Tibial nerve (tissue), 4 donors: ENCODE measurements at places on chromosomes 5 and 9. TPM values are rescaled to one million over a fixed set of nuclear protein-coding genes. Genes with fewer than 3 reads are reported as not detected.

ARL14EPL gene
- not detected for total RNA-seq

DOK3 gene
- total RNA-seq, result 11.1 TPM

WNT8A gene
- not detected for total RNA-seq

APC gene
- total RNA-seq, result 91.9 TPM

SLC25A51 gene
- total RNA-seq, result 24.9 TPM

LRRC8A gene
- total RNA-seq, result 94.7 TPM

PDCD1LG2 gene
- total RNA-seq, result 2.1 TPM

TAF7 gene
- 49.5 TPM for total RNA-seq

ADAMTSL2 gene
- total RNA-seq, result 11.1 TPM

TRAF1 gene
- 19.2 TPM for total RNA-seq

PGGT1B gene
- total RNA-seq, result 13.2 TPM

GFI1B gene
- not detected for total RNA-seq

MUSK gene
- total RNA-seq, result not detected

FOXB2 gene
- not detected for total RNA-seq

PALM2AKAP2 gene
- total RNA-seq, result 4.8 TPM

DNA sequence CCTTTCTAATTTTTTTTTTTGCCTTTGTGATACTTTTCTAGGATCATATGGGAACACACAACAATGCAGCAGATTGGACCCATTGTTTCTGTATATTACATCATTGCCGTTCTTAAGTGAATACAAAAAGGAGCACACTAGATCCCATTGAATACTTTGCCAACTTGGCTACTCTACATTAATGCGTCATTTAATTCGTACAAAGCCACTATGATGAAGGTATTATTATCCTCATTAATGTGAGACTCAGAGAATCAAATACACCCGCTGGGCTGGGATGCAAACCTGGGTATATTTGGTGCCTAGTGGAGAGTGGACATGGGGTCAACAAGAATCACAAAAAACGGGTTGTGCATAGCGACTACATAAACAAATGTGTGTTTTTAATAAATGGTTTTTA lies 31.9 kb downstream of the OR2K2 start:
- no peak for DNase-seq

DNA sequence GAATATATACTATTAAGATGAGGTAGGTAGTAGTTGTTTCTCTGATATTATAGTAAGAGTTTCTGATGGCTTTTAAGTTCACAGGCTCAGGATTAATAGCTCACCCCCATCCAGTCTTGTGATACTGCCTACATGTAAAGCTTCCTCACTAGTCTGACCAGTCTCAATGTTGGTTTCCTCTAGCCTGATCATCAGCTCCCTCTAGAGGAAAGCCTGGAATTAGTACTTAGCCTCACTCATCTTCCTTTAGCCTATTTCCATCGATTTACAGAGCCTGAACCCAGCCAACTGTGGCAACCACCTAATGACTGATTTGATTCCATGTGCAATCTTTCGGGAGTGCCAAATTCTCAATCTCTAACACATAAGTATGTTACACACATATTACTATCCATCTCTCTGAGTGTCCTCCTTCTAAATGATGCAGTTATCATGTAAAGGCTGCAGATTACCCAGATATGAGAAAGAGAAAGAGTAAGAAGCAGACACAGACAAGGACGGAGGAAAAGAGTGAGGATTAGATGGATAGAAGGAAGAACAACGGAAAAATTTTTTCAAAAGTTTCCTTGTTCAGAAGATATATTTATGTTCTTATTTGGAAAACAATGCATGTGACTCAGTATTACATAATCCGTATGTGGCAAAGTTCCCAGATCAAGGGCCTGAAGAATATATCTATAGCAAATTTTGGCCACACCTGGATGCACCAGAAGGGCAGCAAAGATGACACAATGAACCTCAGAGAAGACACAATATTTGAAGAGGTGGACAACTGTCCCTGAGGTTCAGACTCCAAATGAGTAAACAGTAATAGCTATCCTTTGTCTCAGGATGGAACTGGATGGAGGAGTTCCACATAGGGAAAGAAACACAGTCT lies 333.7 kb downstream of the ELAVL2 start:
- no peak for DNase-seq

GRCh38 chr9:113585555-113585954 lies 122.0 kb downstream of the RGS3 start:
- DNase-seq, result no peak

DNA sequence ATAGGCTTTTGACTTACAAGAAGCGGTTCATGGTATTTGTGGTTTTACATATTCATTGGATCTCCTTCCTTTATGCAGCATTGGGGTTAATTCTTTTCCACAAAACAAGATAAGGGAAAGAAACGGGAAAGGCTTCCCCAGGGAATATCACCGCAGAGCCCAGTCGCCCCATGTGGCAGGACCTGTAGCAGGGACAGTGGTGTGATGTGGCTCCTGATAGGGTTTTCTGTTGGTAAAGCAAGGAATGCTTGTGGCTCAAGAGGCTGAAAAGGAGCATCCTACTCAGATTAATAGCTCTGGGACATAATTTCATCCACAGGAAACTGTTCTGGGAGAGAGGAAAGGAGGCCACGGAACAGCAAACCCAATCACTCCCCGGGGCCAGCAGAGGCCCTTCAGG lies 699.9 kb downstream of the MTRR start:
- no peak for DNase-seq

DNA sequence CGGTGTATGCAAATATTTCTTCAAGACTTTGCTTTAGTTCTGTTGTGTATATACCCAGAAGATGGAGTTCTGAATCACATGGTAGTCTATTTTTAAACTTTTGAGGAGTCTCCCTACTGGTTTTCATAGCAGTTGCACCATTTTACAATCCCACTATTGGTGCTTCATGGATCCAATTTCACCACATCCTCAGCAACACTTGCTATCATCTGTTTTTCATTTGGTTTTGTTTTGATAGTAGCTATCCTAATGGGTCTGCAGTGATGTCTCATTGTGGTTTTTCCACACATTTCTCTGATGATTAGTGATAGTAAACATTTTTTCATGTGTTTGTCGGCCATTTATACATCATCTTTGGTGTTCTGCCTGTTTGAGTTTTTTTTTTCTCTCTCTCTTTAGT lies 1339.3 kb downstream of the EFNA5 start:
- no peak for DNase-seq

DNA sequence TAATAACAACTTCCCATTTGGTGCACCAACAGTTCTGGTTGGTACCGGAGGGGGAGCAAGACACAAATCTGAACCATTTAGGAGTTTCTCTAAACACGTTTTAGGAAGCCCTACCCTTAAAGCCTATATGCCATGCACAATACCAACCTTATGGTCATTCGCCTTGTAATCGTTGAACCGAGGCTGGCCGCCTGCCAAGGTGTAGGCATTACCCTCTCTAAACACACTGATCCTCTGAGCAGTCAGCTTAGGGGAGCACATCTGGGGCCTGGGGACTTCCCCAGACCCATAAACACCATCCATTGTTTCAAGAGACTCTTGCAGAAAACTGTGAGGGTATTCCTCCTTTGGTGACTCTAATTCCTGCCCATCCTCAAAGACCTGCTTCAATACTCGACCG lies 328 bp downstream of the GRXCR2 start:
- DNase-seq, result no peak

- no peak for DNase-seq
Measured at GRCh38 chr5:103340717-103341388, 82.3 kb downstream of the MACIR start.

DNA sequence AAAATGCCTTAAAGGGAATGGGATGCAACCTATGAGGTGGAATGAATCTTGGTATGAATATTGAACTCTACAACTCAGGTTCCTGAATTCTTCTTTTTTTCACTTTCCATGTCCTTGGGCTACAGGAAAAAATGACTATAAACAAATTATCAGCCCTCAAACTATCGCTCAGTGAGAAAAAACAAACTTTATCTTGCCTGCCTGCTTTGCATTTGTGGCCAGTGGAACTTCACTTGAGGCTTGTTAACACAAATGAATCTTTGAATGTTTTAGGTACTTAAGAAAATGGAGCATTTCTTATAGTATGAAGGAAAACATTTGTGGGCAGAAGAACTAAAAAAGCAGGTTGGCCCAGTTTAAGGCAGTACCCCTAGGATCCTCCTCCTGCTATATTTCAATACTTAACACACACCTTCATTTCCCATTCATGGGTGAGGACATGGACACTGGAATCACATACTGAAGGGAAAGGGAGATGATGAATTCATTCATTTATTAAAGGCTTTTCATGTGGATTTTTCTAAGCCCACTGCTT lies 34.1 kb downstream of the ELOVL7 start:
- no peak for DNase-seq

DNA sequence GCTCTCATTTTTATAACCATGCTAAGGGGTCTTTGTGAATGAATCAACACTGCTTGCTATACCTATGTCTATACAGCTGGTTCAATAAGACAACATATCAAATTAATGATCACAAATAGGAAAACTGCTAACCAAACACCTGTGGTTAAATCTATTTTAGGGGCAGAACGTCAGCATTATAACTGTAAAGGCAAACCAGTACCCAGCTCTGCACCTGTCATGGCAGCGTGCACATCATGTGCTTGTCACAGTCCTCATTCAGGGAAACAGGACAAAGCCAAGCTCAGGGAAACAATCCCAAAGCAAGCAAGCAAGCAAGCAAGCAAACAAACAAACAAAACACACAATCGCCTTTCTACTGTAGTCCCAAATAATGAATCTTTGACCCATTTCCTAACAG lies 277.7 kb upstream of the DAP start:
- no peak for DNase-seq

DNA sequence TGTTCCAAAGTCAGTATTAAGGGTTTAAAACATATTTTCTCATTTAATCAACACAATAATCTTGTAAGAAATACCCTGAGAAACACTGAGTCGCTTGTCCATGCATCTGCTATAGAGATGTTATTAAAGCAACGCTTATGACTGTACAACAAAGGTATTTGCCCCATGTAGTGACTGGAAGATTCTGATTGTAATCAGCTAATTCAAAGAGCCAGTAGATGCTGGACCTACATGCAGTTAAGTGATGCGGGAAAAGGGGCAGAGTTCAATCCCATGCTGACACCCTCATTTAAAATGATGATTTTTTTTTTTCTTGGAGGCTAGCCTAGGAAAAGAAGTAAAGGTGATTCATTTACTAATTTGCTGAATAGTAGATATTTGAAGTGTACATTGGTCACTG lies 149.3 kb upstream of the MTAP start:
- no peak for DNase-seq

GRCh38 chr5:26812714-26813113 lies 225.7 kb downstream of the CDH9 start:
- no peak for DNase-seq

- DNase-seq, result no peak
Measured at GRCh38 chr9:107018861-107019545, 156.0 kb downstream of the ZNF462 start.

- DNase-seq, result no peak
Measured at GRCh38 chr5:162360373-162360931, 292.9 kb downstream of the GABRG2 start.

GRCh38 chr9:37398464-37399025 lies 24.0 kb upstream of the GRHPR start:
- DNase-seq, result no peak

DNA sequence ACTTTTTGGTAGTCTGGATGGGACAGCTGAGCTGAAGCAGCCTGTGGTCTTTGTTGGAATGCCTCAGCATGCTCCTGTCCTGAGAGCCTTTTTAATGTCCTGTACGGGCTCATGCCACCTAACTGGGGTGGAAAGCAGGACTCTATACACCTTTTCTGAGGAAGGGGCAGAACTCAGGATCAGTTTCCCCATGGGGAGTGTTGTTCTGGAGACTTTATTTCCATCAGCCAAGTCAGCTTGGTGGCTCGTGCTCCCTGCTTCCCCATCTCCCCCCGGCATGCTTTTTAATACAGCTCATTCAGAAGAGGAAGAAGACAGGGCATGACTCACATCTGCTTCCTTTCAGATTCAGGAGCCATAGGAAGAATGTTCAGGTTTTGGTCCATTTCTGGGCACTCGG lies 5.1 kb upstream of the SEPTIN8 start:
- no peak for DNase-seq

DNA sequence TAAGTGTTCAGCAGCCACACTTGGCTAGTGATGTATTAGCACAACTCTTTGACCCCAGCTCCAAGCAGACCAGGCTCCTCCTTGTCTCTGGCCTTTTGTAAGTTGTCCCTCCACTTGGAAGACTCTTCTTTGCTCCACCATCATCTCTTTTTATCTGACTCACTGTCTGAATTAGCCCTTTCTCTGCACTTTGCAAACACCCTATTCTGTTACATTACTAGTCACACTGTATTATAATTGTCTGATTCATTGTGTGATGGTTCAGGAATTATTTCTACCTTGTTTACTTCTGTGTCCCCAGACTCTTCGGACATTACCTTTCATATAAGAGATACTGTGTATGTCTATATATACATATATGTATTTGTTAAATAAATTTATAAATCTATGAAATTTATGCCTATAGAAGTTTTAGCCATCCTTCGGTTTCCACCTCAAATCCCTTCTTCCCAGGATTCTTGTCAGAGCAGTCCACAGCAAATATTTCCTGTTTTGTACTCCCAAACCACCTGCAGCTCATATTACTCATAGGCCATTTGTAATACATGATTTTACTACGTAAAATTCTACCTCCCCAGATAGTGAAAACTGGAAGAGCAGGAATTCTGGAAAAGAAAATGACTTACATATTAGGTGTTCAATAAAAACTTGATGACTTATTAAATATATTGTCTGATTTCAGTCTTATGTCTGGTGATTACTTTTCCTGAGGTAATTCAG lies 69.0 kb downstream of the MTAP start:
- DNase-seq, result no peak

DNA sequence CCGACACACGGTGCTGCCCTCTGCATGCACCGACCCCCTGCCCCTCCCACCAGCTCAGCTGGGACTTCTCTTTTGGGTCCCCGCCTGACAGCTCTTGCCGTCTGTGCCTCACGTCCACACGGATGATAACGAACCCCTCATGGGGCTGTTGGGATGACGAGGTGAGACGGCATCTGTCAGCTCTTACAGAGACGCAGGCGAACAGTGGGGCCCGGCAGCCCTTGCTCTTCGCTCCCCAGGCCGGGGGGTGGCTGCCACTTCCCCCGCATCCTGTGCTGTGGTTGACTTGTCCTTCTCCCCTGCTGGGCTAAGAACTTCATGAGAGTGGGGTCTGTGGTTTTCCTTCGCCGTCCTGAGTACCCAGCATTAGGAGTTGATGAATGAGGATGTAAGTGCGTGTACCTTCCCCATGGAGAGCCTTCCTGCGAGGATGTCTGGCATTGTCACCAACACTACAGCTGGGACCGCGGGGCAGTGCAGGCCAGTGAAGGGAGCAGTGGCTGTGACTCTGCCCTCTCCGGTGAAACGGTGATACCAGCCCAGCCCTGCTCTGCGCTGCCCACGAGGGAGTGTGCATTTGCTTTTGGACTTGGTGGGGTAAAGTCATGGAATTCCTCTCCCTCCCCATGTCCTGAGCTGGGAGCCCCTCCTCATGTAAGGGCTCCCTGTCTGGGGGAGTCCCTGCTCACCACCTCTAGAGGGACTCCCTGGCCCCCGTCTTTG lies 23.2 kb downstream of the HK3 start:
- DNase-seq, result no peak

DNA sequence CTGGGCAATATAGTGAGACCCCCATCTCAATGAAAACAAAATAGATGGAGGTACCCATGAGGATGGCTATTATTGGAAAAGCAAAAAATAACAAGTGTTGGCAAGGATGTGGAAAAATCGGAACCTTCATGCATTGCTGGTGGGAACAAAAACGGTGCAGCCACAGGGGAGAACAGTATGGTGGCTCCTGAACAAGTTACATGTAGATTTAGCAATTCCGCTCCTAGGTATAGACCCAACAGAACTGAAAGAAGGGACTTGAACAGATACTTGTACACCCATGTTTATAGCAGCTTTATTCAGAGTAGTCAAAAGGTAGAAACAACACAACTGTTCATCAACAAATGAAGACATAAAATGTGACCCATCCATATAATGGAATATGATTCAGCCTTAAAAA lies 43.0 kb downstream of the NTNG2 start:
- DNase-seq, result no peak
